ENCODE measurements at places on chromosomes 1 and 21.

GRCh38 chr1:228450200-228450599 lies 33.5 kb upstream of the TRIM17 start:
- DNase-seq = no peak

GRCh38 chr1:228016181-228016510 lies 9.3 kb downstream of the WNT3A start:
- DNase-seq = no peak

- DNase-seq = no peak
These were observed 178.7 kb downstream of the HIVEP3 start for GRCh38 chr1:41740058-41740457.

- DNase-seq = no peak
These were observed 65.6 kb upstream of the TNR start for GRCh38 chr1:175808999-175809398.

GRCh38 chr1:34711485-34711884 lies 43.4 kb upstream of the GJB5 start:
- no peak for DNase-seq

GRCh38 chr21:29521872-29522271 lies 223.2 kb downstream of the BACH1 start:
- no peak for DNase-seq

DNA sequence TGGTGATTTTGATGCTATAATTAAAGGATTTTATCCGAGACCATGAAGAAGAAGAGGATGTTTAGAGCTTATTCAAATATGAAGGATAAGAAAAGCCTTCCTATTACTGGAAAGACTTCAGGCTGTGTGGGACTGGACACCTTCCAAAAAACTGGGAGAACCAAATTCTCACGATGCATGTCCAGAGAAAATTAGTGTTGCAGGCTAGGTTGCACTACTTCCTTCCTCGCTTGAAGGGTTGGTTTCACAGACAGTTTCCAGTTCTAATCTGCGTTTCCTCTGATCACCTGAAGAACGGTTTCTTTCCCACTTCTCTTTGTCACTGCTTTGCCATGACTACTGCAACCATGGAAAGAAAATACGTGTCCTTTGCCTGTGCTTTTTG lies 2.0 kb downstream of the MTARC2 start:
- DNase-seq = no peak

DNA sequence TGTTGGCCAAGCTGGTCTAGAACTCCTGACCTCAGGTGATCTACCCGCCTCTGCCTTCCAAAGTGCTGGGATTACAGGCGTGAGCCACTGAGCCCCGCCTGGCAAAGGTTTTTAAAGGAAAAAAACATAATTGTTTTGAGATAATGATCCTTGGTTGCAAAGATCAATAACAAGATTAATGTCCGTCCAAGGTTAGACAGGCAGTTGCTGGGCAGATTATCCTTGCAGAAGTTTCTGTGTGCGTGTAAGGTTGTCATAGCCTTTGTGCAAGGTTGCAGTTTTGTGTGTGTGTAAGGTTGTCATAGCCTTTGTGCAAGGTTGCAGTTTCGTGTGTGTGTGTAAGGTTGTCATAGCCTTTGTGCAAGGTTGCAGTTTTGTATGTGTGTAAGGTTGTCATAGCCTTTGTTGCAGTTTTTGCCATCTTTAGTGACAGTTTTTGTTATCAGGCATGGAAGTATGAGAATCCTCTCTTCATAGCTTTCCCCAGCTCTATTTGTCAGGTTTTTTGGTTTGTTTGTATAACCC lies 3.6 kb downstream of the YBEY start:
- no peak for DNase-seq

GRCh38 chr1:201374364-201374763 lies 3.1 kb downstream of the TNNT2 start:
- no peak for DNase-seq

DNA sequence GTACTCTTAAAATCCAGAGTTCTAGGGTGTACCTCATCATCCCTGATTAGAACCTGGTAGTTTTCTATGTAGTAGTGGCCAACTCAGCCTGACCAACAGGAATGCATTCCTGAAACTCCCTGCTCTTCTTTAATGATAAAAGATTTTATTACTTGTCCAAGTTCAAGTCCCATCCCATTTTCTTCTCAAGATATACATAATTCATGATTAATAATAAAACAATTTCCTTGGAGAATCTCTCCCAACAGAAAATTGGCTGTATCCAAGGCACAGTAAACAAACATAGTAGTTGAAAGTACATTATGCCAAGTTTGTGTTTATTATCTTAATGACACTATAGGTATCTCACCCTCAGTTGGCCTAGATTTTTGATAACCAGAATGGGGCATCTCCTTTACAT lies 714.1 kb upstream of the ADAMTS5 start:
- DNase-seq = no peak

DNA sequence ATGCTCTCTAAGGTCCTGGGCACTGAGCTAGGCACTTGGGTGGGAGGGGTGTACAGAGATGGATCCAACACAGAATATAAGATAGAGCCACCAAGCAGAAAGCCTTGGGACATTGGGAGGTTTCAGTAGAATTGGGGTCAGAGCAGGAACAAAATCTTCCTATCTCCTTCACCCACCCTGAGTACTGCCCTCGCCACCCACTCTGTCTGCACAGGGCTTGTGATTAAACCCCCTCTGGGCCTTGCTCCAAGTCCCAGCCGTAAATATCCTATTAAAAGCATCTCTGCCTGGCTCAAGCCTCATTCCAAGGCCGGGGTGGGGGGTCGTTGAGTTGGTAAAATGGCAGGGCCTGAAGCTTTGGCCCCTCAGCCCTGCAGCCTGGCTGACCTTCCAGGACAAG lies 166.7 kb downstream of the GRIK3 start:
- no peak for DNase-seq

DNA sequence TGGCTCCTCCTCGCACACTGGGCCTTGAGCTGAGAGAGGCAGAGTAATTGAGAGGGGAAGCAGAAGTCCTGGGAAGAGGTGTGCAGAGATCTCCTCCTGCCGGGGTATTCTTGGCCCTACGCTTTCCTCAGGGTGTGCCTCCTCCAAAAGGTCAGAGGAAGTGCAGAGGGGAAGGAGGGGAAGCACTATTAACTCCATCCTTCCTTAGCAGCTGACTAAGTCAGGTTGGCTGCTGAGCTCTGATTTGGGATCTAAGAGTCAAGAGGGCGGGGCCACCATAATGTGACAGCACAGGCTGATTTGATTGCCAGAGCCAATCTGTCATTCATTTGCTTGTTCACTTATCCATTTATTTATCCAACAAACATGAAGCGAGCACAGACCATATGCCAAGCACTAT lies 12.3 kb downstream of the ATP2B4 start:
- no peak for DNase-seq

Data from bone marrow (tissue), 2 donors.